Mesothelial cell of epicardium (in vitro differentiated cells): ENCODE measurements at places on chromosomes 4 and X.

DNA sequence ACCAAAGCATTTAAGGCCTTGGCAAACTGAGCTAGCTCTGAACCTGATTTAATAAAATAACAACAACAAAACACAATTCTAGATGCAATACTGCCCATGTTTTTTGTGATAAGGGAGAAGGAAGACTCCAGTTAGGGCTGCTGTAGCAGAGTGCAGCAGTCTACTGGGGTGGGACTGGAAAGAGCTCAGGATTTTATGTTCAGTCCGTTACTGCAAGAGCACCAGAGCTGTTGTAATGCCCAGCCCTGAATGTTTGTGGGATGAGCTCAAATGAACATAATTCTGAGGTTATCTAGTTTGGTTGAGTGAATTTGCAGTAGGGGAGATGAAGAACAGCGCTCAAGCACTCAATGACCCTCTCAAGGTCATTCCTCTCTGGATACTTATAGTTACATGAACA is 743.8 kb downstream of the FAT4 start:
- no peak for DNase-seq

DNA sequence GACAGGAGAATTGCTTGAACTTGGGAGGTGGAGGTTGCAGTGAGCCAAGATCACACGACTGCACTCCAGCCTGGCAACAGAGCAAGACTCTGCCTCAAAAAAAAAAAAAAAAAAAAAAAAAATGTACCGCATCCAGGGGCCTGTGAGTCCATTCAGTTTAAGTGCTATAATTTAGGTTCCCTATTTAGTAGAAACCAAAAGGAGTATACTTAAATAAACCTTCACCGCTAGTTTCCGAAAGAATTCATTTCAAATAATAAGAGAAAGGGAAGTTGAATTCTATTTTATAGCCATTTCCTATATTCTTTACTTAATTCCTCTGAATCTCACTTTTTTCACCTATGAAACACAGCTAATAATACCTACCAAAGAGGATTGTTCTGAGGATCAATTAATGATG is 20.8 kb upstream of the LRBA start:
- no peak for DNase-seq

DNA sequence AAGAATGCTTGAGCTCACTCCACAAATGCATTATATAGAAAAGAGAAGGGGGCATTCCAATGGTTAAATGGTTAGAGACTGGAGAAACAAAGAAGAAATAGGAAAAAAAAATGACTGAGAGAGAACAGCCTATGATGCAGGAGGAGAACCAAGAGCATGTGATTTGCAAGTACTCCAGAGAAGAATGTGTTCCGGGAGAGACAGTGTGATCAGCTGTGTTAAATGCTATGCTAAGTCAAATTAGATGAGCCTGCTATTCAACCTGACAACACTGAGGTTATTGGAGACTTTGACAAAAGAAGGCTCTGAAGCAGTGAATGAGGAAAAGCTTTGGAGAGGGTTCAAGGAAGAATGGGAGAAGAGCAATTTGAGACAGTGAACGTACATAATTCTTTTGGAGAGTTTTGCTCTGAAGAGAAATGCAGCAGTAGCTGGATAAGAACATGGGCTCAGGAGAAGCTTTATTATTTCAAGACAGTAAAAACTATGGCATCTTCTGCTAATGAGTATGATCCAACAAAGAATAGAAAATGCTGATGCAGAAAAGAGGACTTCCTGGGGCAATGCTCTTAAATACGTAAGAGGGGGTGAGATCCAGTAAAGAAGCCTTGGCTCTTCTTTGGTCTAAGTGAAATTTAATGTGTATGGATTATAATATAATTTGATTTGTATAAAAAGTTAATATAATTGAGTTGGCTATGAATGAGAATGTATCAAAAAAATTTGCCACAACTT is 66.3 kb downstream of the PPP3CA start:
- no peak for DNase-seq

- DNase-seq, result no peak
These were observed 242.2 kb downstream of the DKK2 start for GRCh38 chr4:106793933-106794332.

DNA sequence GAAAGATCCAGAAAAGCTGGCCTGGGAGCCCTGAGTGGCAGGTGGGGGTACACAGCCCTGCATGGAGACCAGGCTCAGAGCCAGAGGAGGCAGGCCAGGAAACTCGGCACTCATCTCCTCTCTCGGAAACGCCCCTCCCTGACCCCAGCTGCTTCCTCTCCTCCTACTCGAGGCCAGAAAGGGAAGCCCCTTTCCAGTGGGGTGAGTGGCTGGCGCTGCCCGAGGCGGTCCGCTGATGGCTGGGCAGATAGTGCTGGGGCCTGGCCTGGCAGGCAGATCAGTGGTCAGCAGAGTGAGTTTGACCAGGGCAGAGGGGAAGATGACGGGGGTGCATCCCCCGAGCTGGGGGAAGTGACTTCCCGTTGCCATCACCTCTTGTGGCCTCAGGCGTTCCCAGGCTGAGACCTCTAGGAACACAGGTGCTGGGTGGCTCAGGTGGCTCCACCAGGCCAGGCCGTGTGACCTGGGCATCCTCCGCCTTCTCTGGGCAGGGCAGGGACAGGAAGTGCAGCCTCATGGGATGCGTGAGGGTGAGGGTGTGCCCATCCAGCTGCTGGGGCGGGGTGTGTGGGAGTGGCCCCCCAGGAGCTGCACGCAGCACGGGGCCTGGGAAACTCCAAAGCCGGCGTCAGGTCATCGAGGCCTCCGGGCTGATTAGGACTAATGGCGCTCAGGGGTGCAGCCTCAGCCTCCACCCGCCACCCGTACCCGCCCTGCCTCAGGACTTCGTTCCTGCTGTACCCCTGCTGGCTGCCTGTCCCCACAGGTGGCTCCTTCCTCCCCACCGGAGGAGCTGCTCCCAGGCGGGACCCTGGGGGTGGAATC is 5.7 kb downstream of the SH3BP2 start:
- DNase-seq, result no peak

GRCh38 chr4:123628288-123628687 is 231.7 kb downstream of the SPRY1 start:
- no peak for DNase-seq

GRCh38 chrX:85996555-85996954 is 50.8 kb downstream of the CHM start:
- no peak for DNase-seq

GRCh38 chrX:6986915-6987314 is 160.6 kb upstream of the STS start:
- DNase-seq, result no peak

DNA sequence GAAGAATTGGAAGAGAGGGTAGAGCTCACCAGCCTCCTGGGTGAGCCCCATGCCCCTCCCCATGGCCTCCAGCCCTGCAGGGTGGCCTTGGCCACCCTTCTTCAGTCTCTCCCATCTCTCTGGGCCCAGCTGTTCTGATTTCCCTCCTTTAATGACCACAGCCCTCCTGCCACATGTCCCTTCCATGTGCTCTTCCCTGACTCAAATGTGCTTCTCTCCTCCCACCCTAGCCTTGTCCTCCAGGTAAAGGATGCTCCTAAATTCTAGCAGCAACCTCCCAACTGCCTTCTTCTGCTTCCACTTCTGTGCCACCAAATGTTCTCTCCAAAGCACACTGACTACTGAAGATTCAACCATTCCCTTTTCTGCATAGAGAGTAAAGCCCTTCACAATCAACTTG is 83.0 kb downstream of the ADRA2C start:
- no peak for DNase-seq

GRCh38 chr4:14829795-14830194 is 172.5 kb upstream of the CPEB2 start:
- DNase-seq, result no peak

GRCh38 chr4:19417256-19417655 is 834.4 kb upstream of the SLIT2 start:
- no peak for DNase-seq

DNA sequence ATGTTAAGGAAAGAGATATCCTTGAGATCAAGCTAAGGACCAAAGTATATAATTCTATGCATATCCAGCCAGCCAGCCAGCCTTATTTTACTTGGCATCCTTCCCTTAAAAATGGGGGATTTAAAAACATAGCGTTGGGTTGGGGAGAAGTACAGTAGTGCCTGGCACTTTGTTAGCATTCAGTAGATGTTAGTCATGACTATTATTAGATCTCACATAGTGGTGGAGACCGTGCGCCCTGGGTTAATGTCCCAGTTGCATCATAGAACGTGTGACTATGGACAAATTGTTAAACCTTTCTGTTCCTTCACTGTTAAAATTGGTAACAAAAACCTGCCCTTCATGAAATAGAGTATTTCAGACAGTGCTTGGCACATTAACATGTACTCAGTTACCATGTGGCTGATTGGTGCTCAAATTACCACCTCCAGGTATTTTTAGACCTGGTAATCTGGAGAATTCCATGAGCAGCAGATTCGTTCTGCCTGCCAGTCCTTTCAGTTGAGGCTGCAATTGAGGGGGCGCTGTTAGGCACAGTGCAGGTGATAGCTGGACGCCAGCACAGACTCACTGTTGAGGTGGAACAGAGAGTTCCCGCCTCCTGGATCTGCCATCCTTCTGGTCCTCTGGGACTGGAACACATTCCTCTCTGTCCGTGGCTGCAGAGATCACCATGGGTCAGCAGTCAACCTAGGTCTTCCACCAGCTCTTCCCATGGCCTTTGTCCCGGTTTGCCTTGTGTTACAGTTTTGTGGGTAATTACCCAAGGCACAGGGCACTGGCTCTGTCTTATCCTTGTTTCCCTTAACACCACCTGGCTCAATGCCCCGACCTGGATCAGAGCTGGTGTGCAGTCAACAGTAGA is 31.7 kb downstream of the RBBP7 start:
- DNase-seq, result no peak

DNA sequence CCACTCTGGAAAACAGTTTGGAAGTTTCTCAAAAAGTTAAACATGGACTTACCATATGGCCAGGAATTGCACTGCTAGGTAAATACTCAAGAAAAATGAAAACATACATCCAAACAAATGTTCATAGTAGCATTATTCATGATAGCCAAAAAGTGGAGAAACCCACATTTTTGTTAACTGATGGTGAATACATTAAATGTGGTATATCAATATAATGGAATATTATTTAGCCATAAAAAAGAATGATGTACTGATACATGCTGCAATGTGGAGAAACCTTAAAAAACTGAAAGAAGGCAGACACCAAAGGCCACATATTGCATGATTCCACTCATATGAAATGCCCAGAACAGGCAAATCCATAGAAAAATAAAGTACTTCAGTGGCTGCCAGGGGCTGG is 79.1 kb downstream of the SHROOM3 start:
- DNase-seq, result no peak
